Stimulated activated CD8-positive, alpha-beta memory T cell treated with anti-CD3 and anti-CD28 coated beads, Interleukin-15, amount 100 ng/mL, for 4 hours (primary cell): ENCODE measurements at places on chromosomes 2 and 18.

DNA sequence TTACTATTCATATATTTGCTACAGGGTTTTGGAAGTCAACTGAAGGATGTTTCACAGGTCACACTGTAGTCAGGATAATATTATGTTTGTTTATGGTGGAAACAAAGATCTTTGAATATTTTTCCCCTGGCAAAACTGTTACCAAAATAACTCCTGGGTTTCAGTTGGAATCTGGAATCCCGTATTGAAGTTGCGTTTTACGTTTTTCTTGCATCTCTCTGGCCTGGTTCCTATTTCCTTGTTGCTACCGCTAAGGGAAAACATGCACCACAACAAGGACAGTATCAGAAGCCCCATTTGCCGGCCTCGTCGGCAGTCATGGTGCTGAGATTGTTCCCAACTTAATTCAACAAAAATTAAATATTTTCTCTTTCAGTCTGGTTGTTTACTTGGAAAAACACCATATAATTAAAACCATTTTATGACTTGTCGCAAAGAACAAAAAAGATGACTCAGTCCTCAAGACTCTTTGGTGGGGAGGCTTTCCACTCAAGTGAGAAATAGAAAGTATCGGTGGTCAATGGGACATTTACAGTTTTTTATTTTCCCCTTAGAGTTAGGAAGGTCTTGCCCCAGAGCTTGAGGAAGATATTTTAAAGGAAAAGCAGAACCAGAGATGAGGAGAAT, 42.3 kb downstream of the EN1 start:
- DNase-seq, result no peak

GRCh38 chr2:138016351-138017087, 52.2 kb downstream of the HNMT start:
- no peak for DNase-seq

DNA sequence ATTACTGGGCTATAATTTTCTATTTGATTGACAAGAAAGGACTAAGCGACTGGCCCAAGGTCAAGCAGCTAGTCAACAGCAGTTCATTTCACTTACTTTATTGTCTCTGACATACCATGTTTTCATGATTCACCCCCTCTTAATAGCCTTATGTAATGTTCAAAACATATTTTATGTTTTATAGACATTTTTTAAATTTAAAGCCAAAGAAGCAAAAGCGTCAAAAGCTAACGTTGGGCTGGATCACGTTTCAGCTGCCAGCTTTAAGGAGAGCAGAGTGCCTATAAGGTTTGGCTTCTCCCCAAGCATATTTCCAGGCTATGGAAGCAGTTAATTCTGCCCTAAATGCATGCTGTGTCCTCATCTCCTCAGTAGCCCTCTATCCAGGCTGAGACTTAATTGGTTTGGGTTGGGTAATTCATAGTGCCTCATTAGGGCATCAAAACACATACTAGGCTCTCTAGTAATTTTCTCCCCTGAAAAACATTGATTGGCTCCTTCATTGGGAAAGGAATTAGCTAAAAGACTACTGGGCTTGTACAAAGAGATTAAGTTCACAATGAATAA, 94.8 kb upstream of the CREB1 start:
- DNase-seq, result no peak

GRCh38 chr2:80687524-80687923, 383.0 kb upstream of the LRRTM1 start:
- no peak for DNase-seq

DNA sequence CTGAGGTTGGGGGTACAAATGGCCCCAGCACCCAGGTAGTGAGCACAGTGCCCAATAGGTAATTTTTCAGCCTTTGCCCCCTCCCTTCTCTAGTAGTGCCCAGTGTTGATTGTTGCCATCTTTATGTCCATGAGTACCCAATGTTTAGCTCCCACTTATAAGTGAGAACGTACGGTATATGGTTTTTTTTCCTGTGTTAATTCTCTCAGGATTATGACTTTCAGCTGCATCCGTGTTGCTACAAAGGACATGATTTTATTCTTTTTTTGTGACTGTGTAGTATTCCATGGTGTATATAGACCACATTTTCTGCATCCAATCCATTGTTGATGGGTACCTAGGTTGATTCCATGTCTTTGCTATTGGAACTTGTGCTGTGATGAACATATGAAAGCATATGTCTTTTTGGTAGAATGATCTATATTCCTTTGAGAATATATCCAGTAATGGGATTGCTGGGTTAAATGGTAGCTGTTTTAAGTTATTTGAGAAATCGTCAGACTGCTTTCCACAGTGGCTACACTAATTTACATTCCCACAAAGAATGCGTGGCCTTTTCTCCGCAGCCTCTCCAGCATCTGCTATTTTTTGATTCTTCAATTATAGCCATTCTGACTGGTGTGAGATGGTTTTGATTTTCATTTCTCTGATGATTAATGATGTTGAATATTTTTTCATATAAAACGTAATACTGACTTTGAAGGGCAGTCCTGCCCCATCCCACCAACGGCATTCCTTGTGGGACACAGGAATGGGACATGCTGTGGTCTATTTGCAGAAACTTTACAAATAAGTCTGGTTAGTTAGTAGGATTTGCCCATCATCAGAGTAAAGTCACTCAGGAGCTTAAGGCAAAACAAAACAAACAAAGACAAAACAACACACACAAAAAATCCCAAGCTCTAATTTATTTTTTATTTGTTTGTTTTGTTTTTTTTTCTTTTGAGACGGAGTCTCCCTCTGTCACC, 135.0 kb downstream of the MYCN start:
- no peak for DNase-seq

DNA sequence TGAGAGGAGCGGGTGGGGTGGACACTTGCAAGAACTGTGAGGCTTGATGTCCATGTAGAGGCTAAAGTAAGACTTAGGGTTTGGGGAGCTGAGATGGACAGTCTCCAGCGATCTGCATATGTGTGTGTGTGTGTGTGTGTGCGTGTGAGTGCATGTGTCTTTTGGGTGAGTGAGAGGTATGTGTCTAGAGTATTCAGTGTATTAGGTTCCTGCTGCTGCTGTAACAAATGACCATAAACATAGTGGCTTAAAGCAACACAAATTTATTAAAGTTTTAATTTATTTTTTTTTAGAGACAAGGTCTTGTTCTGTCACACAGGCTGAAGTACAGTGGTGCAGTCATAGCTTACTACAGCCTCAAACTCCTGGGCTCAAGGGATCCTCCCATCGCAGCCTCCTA, 155.4 kb upstream of the SPRED2 start:
- no peak for DNase-seq

- no peak for DNase-seq
These were observed 267.8 kb upstream of the EPAS1 start for GRCh38 chr2:46029332-46029811.

- no peak for DNase-seq
These were observed 33.6 kb downstream of the KIDINS220 start for GRCh38 chr2:8803658-8804379.

- DNase-seq, result no peak
These were observed 24.5 kb downstream of the PTPN18 start for GRCh38 chr2:130380096-130380934.

DNA sequence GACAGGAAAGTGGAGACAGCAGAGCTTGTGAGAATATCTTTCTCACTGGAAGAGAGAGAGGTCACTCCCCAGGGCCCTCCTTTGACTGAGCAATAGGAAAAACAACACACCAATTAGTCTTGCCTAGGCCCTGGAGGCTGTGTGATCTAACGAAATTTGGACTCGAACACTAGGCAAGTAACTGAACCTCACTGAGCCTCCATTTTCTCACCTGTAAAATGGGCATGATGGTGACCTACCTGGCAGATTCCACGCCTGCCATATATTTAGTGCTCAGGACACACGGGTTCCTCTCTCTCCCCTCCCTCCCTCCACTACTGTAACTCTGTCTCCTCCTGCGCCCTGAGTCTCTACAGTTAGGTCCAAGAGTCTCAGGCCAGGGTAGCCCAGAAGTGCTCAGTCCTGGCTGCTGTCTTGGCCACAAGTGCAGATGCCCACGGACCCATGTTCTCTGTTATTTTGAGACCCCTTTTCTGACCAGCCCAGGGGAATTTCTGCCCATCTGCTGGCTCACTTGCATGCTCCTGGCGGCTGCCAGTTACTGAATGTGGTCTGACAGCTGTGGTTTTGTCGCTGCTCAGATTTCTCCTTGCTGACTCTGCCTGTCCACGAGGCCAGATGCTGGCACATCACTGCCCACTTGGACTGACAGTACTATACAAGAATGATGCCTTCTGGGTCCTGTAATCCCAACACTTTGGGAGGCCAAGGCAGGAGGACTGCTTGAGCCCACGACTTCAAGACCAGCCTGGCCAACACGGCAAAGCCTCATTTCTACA, 9.6 kb upstream of the GIGYF2 start:
- no peak for DNase-seq

DNA sequence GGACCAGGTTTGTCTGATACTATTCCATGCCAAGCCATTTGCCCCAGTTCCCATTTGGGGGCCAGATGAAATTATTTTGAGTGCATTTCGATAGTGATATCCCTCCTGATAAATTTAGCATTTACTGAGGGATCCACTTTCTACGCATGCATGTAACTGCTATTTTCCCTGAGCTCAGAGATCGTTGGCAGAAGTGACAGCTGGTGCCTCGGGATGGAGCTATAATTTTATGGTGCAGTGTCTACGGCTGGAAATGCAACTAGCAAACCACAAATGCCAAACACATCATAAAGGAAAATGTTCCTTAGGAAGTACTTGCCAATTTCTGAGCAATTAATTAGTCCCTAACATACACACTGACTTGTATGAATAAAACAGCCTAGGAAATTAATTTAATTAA, 254.8 kb downstream of the SLC8A1 start:
- DNase-seq, result no peak

DNA sequence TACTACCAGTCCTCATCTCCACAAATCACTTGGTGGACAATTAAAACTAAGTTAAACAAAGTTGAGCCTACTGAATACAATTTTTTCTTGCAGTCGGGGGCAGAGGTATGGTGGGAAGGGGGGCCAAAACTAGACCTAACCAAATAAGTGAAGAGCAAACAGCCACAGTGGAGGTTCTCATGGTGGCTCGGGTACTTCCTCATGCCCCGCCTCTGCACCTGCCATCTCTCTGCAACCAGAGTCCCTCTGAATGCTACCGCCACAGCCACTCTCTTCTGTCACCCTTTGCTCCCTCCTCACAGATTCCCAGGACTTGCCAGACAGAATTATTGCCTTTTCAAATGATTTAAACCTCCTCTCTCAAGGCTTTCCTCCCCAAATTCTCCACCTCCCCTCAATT, 204.2 kb downstream of the TMEM247 start:
- no peak for DNase-seq

GRCh38 chr2:179446476-179447141, 182.0 kb upstream of the SESTD1 start:
- DNase-seq, result no peak

DNA sequence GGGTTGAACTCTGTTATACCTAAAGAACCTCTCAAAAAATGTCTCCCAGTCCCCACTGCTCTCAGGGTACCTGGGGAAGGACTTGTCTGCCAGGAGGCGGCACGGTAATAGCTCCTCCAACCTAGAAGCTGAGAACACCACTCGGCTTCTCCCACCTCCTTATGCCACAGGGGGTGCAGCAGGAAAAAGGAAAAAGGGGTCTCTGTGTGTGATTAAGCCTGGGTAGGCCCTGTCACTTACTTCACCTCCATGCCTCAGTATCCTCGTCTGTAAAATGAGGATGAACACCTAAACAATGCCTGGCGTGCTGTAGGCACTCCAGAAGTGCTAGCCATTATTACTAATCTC, 76.6 kb downstream of the EMX1 start:
- no peak for DNase-seq

- no peak for DNase-seq
These were observed 37.7 kb downstream of the SERTAD2 start for GRCh38 chr2:64615844-64616536.

GRCh38 chr2:25976983-25977741, 5.1 kb downstream of the KIF3C start:
- no peak for DNase-seq

DNA sequence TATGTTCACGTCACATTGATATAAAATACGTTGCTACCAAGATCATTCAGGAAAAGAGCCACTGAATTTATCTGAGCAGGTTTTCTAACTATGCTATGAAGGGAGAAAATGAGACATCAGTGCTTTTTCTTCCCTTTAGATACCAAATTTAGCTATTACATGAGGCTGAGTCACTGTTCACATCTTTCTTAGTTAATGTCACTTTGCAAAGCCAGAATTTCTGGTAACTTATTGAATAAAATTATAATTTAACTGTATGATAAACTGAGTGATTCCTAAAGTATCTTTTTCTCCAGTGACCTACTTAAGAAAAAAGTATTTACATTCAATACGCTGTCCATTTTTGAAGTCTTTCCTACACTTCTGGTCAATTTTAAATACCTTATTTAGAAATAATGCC, 22.7 kb downstream of the C1D start:
- DNase-seq, result no peak

- DNase-seq, result no peak
These were observed 59.6 kb downstream of the EIPR1 start for GRCh38 chr2:3317871-3318590.

DNA sequence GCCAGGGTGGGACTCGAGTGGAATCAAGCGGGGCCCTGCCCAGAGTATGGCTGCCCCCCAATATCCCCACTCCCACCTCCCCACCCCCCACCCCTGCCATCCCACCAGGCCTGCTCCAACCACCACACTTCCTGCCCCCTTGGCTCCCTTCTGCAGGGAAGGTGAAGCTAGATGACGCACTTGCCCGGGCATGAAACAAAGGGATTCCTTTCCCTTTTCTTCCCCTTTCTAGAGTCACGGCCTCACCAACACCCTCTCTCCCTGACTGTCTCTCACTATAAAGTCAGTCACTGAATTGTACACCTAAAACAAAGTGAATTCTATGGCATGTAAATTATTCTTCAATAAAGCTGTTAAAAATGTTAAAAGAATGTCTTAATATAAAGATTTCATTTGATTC, 16.0 kb downstream of the ZBTB7C start:
- no peak for DNase-seq

GRCh38 chr2:226187616-226188015, 612.0 kb downstream of the IRS1 start:
- no peak for DNase-seq

GRCh38 chr2:174573621-174574081, 24.0 kb downstream of the WIPF1 start:
- DNase-seq, result no peak
